ENCODE measurements at places on chromosomes 1 and 21.
A peak's percentile ranks its signal among the peaks of the same experiment; 100 is the strongest.

GRCh38 chr1:218482683-218483082 is 137.5 kb downstream of the TGFB2 start:
- peak; percentile 93 for DNase-seq

DNA sequence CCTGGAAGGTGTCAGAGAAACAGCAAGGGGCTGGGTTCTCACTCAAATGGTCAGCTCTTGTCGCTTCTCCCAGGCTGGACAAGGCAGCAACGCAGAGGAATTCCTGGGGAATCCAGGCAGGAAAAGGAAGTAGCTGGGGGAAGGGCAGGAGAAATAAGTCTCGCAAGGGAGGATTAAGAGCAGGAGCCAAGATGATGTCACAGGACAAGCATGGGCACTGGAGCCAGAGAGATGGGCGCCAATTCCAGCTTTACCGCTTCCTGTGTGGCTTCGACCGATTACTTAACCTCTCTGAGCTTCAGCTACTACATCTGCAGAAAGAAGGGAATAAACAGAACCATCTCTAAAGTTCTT is 70.5 kb downstream of the SSBP3 start:
- DNase-seq = peak; percentile 84

DNA sequence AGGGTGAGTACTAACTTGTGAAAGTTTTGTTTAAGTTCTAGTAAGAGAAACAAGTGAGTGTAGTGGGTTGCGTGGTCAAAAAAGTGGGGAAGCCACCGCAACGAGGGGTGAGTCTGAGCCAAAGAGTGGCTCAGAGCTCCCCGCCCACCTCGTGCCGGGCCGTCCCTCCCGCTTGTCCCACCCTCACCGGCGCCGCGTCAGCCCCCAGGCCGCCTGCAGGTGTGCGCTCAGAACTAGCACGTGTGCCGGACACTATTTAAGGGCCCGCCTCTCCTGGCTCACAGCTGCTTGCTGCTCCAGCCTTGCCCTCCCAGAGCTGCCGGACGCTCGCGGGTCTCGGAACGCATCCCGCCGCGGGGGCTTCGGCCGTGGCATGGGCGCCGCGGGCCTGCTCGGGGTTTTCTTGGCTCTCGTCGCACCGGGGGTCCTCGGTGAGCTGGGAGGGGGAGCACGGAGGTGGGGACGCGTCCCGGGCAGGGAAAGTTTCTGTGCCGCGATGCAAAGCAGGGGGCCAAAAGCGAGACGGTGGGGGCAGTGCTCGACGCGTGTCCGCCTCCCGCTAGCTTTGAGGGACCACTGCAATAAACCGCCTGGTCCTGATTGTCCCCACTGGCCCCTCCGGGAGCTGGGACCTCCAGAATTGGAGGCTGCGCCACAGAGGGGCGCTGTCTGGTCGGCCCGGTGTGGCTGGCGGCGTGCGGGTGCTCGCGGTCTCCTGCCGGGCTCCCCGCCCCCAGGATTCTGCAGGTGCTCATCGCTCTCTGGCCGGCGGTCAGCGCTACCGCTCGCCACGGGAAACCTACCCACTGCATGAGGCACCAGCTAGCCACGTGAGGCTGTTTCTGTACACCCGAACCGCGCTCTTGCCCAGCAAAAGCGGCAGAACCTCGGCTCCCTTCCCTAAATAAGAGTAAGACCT is at the start of gene CR2:
Gene CR2, plus strand, starts transcription at position 283 of the 919 bp plus-strand sequence. Its CDS starts 91 bp downstream, at position 374.
- DNase-seq = peak; percentile 5

- no peak for DNase-seq
These were observed 1.1 kb downstream of the TAS1R3 start for GRCh38 chr1:1332031-1332755.

DNA sequence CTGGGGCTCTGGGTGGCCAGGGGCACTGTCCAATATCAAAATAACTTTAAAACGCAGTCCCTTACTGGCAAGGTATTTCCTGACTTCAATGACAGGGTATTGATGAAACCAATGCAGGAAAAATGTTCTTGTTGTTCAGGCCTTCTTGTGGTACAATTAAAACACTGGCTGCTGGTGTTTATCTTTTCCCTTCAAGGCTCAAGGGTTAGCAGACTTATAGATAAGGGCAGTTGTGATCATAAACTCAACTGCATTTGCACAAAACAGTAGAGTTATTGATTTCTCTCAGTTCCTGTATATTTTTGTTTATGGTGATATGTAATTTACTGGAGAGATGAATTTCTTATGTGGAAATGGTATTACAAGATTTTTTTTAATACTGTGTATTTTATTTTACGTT is 2.7 kb upstream of the CD84 start:
- DNase-seq = no peak

DNA sequence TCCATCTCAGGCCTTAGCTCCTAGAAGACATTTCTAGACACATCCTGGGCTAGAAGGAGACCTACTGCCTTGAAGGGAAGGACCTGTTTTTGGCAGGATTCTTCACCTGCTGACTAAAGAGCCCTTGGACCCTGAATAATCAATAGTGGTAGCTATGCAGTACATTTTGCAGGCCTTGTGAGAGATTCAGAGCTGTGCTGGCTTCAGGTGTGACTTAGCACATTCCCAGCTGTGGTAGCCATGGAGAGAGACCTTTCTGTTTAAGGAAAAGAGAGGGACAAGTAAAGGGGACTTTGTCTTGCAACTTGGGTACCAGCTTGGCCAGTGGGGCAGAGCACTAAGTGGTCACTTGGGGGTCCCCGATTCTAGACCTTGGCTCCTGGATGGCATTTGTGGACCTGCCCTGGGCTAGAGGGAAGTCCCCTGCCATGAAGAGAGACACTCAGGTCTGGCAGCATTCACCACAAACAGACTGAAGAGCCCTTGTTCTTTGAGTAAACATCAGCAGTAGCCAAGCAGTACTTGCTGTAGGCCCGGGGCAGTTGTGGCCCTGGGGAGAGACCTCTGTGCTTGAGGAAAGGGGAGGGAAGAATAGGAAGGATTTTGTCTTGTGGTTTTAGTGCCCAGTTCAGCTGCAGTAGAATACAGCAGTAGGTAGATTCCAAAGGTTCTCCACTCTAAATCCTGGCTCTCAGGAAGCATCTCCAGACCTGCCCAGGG is 26.2 kb upstream of the CD1A start:
- no peak for DNase-seq

DNA sequence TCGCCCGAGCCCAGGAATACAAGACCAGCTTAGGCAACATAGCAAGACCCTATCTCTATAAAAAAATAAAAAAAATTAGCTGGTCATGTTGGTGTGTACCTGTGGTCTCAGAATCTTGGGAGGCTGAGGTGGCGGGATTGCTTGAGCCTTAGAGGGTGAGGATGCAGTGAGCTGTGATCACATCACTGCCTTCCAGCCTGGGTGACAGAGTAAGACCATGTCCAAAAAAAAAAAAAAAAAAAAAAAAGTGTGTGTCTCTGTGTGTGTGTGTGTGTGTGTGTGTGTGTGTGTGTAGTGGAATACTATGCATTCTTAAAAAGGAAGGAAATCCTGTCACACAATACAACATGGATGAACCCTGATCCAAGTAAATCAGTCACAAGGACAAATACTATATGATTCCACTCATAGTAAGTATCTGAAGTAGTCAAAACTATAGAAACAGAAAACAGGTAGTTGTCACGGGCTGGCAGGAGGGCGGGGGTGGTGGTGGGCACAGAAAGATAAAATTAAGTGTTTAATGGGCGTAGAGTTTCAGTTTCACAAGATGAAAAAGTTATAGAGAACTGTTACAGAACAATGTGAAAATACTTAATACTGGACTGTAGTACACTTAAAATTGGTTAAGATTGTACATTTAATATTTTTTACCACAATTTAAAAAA is 47.8 kb downstream of the SELENOF start:
- DNase-seq = no peak

GRCh38 chr1:29623501-29623900 is 387.2 kb downstream of the PTPRU start:
- DNase-seq = no peak

DNA sequence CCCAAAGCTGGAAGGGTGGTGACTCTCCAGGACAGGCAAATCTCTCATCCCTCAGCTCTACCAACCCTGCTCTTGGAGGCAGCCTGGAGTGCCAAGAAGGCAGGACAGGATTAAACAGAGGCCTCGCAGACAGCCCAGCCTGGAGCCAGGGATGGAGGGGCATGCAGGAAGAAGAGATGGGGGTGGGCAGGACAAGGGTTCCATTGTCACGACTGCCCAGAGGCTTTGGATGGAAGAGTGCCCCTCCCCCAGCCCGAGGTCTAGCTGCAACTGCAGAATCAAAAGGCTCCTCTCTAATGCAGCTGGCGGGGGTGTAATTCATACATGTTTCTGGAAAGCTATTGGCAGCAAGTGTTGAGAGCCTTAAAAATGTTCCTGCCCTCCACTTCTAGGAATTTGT is 8.8 kb downstream of the RAB7B start:
- DNase-seq = no peak

- DNase-seq = no peak
These were observed 26.1 kb upstream of the LRRC47 start for GRCh38 chr1:3822421-3822820.

GRCh38 chr1:234969011-234969441 is 159.6 kb downstream of the TOMM20 start:
- DNase-seq = no peak

- peak; percentile 48 for DNase-seq
These were observed 1.1 kb upstream of the GUCA2A start for GRCh38 chr1:42165511-42166210.

DNA sequence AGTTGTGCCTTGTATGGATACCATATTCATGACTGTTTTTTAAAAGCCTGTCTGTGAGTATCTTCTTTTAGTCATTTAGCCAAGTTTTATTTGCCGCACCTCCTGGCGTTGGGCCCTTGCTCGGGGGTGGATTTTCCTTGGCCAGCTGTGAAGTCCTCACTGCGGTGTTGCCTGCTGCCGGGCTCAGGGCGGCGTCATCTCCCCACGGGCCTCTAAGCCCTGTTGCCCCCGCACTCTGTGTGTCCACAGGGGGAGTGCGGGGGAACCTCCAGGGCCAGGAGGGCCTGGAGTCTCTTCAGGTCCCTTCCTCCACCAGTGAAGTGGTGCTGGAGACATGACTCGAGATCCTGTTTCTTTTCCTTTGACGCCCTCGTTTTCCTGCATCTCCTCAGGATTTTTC is 65.8 kb upstream of the DIP2A start:
- DNase-seq = peak; percentile 55

DNA sequence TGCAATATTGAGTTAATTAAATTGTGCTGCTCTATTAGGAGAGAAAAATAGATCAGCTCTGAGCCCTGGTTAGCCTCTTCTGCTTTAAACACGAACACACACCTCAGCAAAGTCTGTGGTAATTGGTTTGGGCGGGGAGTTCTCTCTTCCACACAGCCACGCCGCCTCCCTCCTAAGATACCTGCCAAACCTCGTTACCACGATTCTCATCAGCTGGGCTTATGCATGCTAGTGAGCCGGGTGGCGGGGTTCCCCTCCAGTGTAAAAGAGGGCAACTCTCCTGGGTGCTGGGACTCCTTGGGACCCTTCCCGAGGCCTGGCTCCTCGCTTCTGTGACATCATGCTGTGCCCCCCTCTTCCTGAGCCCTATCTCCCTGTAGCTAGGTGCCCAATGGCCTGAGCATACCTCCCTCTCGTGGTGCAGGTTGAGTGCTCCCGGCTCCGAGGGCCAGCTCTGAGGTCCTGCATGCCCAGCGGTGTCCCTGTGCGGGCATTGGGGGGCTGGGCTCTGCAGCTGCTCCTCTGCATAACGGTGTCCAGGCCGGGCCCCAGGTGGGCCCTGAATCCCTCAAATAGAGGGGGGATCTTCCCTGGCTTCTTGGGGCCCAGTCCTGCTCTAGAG is 182.9 kb downstream of the PRDM16 start:
- no peak for DNase-seq

DNA sequence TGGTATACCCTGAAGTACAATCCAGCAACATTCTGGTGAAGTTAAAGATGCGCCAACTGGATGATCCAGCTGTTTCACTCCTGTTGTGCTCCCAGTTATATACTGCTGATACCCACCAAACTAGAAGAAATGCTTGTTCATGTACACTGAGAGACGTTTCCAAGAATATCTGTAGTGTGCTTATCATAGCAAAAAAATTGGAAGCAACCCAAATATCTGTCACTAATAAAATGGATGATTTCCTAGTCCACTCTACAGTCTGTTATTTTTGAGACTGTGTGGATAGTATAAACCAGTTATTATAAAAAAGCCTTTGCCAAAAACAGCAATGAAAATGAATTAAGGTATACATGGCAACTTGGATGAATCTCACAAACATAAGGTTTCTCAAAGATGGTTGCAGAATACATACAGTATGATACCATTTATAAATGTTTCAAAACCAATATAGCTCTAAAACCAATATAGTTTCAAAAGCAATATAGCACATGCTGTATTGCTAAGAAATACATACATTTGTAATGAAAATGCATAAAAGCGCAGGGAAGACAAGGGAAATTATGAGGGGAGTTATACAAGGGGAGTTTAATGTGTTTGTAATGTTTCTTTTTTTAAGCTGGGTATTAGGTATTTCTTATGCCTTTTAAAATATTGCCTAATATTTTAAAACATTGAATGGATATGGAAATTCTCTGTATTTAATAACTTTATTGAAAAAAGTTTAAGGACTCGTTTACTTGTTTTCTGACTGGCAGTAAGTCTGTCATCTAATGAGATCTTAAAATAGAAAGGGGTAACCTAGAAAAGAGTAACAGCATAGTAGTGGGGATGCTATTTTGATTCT is 36.5 kb downstream of the GPSM2 start:
- DNase-seq = peak; percentile 10

GRCh38 chr1:64046891-64047290 is 156.5 kb upstream of the UBE2U start:
- DNase-seq = no peak

DNA sequence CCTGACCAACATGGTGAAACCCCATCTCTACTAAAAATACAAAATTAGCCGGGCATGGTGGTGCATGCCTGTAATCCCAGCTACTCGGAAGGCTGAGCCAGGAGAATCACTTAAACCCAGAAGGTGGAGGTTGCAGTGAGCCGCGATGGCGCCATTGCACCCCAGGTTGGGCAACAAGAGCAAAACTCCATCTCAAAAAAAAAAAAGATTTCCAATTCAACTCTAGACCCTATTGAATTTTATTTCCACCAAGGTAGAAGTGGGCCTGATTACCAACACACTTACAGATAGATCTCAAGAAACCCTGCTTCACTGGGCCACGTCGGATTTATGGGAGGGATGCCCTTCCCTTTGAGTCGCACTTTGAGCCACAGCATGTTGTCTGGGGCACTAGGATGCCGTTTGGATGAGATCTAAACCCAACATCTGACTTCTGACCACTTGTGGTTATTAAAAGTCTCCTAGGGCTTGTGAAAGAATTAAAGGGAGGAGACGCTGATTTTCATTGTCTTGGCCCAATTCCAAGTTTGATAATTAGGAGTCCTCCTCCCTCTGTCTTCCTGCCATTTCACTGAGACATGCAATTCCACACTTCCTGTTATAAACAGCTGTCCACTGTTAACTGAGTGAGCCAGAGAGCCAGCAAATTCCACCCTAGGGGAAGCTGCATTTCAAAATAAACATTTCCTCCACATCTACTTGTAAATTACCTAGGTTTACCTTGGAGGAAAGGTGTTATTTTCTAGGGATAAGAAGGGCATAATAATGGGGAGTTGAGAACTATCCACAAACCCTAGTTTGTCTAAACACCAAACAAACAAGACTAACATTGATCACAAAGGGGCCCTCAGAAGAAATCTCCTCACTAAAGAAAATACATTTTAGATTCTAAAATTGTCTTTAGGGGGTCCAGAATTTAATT is 5.2 kb upstream of the RERE start:
- peak; percentile 85 for DNase-seq

- peak; percentile 15 for DNase-seq
These were observed at the start of gene OLIG1 for GRCh38 chr21:33069994-33070743. TSS of gene OLIG1 (plus strand) at chr21:33070141. CDS start at chr21:33070247, 106 bp downstream.

GRCh38 chr1:220804202-220804586 is 17.5 kb downstream of the MTARC1 start:
- DNase-seq = no peak

GRCh38 chr1:200916681-200917080 is 22.0 kb downstream of the INAVA start:
- DNase-seq = no peak
